Head of caudate nucleus (tissue), 42 donors: ENCODE measurements at places on chromosomes 1 and 21.

GRCh38 chr21:37971390-37971950 is 55.2 kb upstream of the KCNJ6 start:
- DNase-seq: no peak

DNA sequence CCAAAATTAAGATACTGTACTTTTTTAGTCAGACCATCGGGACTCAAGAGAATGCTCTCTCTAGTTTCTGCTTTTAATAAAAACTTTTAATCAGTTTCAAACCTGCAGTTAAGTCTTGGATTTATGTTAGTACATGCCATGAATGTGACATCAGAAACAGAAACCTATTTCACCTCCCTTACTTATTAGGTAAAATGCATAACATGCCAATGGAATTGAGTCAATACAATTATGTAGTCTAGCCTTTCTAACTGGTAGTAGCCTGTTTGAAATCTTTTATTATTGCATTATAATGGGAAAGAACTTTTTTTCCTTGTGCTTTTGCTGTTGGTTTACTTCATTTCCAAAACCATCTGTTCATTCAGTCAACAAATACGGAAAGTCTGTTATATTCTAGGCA is 4.8 kb downstream of the PHACTR4 start:
- DNase-seq: no peak

DNA sequence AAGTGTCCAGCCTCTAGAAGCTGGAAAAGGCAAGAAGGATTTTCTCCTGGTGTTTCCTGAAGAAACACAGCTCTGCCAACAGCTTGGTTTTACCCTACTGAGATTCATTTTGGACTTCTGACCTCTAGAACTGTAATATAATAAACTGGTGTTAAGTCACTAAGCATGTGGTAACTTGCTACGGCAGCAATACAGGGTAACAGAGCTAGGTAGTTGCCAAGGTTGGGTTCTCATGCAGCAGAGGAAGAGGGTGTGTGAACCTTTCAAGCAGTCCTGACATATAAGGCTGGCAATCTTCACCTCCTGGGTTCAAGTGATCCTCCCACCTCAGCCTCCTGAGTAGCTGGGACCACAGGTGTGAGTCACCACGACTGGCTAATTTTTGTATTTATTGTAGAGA is 36.0 kb downstream of the GNG4 start:
- DNase-seq: no peak

DNA sequence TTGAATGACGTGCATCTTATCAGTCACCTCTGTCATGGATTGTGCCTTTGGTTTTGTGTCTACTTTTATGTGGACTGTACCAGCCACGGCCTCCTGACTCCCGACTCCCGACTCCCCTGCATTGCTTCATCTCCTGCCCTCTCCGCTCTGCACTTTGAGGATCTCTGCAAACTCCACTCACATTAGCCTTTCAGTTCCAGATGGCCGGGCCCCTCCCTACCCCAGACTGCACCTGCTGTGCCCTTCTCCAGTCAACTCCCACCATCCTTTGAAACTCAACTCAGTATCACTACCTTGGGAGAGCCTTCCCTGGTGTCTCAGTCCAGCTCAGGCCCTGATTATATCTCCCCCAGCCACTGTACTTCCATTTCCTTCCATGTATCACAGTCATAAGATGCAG is 71.4 kb downstream of the MDM4 start:
- no peak for DNase-seq

GRCh38 chr1:111406321-111406768 is 21.2 kb downstream of the OVGP1 start:
- DNase-seq: no peak

DNA sequence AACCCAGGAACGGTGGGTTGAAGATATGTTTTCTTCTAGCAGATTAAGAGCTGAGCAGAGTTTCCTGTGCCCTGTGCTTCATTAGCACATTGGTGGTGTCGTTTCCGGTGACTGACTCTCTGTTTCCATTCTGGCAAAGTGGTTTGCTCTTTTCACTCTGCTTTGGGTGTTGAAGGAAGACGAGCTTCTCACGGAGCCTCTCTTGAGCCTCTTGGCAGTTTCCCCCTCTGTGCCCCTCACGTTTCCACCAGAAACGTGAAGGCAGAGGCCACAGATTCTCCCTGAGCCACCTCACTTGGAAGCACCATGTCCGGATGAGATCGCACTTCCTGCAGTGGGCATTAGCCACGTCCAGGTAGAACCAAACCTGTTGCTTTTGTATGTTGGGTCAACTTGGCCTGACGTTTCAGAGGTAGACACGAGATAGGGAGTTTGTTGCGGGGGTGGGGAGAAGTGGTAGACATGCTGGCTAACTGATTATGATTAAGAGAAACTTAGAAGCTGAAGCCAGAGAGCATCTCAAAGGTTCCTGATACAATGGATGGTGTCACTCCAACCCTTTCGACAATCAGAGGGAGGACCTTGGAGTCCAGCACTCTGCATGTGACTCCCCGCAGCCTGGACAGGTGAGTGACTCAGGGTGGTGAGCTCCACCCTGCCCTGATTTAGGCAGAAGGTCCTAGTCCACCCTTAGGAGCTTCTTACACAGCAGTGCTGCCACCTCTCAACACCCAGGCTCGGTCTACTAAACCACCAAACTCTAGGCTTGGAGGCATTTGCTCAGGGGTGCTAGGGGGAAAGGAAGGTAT is at the start of gene LAX1:
Gene LAX1 (plus strand): TSS at position 155 of the 809 bp plus-strand sequence. CDS start 383 bp downstream, at position 538.
- DNase-seq: no peak

GRCh38 chr1:46692811-46693770 is 21.4 kb downstream of the TEX38 start:
- no peak for DNase-seq

DNA sequence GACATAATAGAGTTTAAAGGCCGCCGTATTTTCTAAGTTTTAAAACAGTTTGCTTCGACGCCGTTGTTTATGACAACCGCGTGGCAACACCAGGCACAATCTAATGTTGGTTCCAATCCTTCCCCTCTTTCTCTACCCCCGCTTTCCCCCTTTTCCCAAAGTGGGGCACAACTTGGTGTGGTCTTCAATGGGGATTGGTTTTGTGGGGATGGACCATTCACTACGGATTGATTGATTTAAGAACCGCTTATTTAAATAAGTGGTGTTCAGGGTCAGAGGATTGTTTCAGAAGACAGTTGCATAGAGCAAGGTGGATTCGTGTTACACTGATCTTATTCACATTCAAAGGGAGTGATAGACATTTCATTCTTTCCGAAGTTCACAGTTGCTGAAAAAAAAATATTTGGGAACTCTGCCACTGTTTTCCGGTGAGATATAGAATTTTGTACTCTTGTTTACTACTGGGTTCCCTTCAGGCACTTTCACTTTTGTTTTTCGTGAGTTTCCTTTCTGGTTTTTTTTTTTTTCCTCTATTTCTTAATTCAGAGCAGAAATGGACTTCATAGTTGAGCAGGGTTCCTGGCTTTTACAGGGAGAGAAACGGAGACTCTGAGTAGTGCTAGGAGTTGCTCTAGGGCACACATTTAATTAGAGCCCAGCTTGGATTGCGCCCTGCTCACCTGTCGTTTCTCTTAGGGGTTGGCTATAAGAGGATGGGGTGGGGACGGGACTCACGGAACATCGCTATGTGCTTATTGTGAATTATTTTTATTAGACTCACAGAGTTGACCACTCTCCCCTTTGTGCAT is 79.6 kb upstream of the AK4 start:
- DNase-seq: no peak

DNA sequence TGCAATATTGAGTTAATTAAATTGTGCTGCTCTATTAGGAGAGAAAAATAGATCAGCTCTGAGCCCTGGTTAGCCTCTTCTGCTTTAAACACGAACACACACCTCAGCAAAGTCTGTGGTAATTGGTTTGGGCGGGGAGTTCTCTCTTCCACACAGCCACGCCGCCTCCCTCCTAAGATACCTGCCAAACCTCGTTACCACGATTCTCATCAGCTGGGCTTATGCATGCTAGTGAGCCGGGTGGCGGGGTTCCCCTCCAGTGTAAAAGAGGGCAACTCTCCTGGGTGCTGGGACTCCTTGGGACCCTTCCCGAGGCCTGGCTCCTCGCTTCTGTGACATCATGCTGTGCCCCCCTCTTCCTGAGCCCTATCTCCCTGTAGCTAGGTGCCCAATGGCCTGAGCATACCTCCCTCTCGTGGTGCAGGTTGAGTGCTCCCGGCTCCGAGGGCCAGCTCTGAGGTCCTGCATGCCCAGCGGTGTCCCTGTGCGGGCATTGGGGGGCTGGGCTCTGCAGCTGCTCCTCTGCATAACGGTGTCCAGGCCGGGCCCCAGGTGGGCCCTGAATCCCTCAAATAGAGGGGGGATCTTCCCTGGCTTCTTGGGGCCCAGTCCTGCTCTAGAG is 182.9 kb downstream of the PRDM16 start:
- no peak for DNase-seq

DNA sequence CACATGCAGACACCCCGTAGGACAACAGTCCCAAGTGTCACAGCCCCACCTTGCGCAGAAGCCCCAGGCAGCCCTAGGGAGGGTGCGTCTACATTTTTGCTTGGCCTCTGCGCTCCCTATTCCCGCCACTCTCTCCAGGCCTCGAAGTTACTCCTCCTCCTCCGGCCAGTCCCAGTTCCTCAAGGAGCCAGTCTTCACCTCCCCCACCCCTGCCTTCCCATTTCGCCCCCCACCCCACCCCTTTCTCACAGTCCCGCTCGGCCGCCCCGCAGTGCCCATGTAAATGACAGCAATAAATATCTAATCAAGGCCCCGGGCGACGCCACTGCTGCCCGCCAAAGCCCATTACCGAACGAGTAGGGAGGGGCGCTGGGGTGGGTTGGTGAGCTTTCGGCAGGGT is 3.2 kb downstream of the DMBX1 start:
- no peak for DNase-seq

- DNase-seq: no peak
Observed at GRCh38 chr1:20615946-20616846, 17.1 kb upstream of the PINK1 start.

- DNase-seq: no peak
Observed at GRCh38 chr1:246216906-246217305, 290.2 kb downstream of the SMYD3 start.

DNA sequence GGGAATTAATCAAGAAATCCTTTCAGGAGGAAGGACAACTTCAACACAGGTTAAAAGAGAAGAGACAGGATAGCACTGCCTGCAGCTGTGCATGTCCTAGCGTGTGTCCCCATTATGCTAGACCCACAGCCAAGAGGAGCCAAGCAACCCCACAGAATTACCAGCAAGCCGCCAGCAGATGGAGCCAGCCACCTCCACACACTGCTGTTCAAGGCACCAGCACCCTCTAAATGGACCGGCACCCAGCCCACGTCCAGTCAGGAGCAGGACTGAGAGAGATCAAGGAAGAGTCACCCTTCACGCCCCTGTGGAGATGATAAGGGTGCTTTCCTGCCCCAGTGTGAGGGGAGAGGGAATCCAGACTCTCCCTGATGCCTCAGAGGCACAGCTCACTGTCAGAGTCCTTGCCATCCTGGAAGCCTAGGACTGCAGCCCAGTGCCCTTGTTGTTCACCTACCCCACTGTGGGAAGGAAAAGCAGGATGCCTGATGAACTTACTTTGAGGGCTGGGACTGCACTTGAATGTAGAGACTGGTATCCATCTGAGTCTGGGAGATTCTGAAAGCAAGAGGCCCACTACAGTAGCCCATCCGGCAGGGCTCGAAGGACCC is 37.1 kb upstream of the CTTNBP2NL start:
- DNase-seq: peak; percentile 76

- no peak for DNase-seq
Observed at GRCh38 chr1:240582953-240583352, 29.0 kb downstream of the GREM2 start.
